Stimulated activated CD4-positive, alpha-beta T cell treated with anti-CD3 and anti-CD28 coated beads, TNF-alpha, amount 100 ng/mL, for 48 hours (primary cell): ENCODE measurements at places on chromosomes 5 and 9.

DNA sequence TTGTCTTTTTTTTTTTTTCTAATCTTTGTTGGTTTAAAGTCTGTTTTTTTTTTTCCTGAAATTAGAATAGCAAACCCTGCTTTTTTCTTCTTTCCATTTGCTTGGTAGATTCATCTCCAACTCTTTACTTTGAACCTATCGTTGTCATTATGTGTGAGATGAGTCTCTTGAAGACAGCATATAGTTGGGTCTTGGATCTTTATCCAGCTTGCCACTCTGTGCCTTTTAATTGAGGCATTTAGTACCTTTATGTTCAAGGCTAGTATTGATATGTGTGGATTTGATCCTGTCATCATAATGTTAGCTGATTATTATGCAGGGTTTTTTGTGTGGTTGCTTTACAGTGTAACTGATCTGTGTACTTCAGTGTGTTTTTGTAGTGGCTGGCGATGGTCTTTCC, 383.8 kb downstream of the MAN2A1 start:
- no peak for DNase-seq

DNA sequence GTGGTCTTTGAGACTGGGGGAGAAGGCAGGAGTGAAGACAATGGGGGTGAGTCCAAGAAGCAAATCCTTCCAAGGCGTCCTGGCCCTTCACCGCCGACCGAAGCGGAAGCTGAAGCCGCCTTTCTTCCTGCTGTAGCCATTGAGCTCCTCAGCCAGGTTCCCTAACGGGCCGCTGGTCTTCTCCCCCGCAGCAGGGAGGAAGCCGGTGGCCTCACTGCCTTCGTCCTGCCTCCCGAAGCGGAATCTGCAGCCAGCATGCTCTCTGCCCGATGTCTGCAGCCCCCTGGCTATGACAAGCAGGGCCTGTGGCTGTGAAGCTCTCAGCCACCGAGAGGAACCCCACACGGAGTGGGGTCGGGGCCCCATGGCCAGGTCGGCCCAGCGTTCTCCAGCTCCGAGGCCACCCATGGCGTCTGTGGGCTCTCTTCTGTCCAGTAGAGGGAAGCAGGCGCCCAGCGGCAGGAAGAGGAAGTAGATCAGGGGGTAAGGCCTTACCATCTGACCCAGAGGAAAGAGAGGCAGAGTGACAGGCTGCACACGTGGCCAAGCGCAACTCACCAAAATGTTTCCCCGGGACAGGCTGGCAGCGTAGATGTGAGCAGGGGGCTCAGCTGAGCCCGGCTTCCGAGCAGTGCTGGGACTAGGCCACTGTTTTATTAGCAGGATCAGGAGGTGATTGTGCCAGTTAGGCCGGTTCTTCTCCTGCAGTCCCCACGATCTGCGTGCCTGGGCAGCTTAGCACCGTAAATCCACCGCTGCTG, 3.1 kb downstream of the QRFP start:
- DNase-seq, result no peak

DNA sequence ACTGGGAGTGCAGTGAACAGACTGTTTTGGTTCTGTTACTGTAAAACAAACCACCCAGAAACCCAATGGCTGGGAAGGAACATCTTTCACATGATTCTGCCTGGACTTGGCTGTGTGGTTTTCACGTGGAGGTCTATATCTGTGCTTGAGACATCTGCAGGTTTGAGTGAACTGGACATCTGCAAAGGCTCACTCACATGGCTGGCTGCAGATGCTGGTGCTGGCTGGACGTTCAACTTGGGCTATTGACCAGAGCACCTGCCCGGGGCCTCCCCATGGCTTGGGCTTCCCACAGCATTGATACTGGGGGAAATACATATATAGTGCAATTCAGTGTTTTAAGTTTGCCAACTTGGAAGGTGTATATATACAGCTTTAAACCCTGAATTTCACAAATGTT, 6.8 kb downstream of the CTSL start:
- no peak for DNase-seq

GRCh38 chr5:116731432-116731831, 156.8 kb upstream of the SEMA6A start:
- DNase-seq, result no peak

- no peak for DNase-seq
Measured at GRCh38 chr5:125263356-125263755, 516.9 kb upstream of the ZNF608 start.

GRCh38 chr5:65668696-65669095, 43.9 kb downstream of the SHLD3 start:
- no peak for DNase-seq

GRCh38 chr5:42422656-42423280, 471 bp upstream of the GHR start:
- DNase-seq, result no peak

GRCh38 chr5:14467886-14468285, 113.7 kb upstream of the OTULINL start:
- DNase-seq, result no peak

- no peak for DNase-seq
Measured at GRCh38 chr5:77957081-77957480, 180.9 kb upstream of the TBCA start.

DNA sequence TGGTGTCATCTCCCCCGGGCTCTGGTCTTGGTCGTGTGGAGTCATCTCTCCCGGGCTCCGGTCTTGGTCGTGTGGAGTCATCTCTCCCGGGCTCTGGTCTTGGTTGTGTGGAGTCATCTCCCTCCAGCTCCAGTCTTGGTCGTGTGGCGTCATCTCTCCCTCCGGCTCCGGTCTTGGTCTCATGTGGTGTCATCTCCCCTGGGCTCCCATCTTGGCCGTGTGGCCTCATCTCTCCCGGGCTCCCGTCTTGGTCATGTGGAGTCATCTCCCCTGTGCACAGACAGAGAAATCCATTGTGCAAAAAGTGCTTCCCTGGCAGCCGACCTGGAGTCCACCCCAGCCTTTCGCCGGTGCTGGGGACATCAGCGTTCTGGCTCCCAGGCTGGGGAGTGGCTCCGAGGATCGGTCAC, 91.1 kb upstream of the CACNA1B start:
- DNase-seq, result no peak

- no peak for DNase-seq
Measured at GRCh38 chr5:155430192-155430591, 416.6 kb downstream of the KIF4B start.

GRCh38 chr9:134802216-134802795, 78.3 kb upstream of the FCN2 start:
- no peak for DNase-seq

DNA sequence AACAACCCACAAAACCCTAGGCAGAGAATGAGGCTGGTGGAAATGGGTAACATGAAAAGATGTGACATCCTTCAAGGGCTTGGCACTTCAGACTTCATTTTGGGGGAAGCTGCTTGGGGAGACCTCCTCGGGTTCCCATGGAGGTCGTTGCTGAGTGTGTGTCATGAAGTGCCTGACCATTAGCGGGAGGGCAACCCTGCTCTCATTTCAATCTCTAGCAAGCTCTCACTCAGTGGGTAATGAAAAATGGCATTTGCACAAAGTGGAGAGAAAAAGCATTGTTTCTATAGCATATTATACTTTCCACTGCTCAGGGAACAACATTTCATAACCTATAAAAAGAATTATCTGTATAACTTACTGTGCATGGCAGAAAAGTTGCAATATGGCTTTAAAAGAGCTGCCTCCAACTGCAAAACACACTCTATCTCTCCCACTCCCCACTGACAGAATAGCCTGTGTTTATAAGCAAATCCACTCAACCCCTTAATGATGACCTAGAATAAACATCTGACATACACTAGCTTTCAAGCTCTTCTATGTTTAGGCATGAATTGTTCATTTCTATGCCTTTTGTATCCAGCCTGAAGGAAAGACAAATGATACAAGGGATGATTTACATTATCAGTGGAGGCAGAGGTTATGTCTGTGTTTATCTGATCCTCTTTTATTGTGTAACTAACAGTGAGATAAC, 357.2 kb downstream of the ZSWIM6 start:
- DNase-seq, result no peak

- no peak for DNase-seq
Measured at GRCh38 chr9:128120741-128121465, 6.6 kb downstream of the PTGES2 start.

GRCh38 chr9:127188396-127188795, 66.0 kb upstream of the ANGPTL2 start:
- DNase-seq, result no peak

DNA sequence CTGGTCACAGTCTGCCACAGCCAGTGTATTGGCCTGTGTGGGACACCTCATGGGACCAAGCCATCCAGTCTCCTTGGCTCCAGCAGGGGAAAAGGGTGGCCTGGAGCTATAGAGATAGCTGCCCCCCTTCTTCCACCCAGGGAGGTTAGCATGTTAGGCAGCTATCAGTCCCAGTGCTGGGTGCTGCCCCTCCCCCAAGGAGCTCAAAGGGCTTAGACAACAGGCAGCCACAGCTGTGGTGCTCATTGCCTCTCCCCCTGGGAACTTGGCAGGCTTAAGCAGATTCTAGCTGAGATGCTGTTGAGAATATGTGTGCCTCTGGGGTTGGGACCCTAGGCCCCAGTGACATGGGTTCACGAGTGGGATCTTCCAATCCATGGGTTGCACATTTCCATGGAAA, 226.0 kb upstream of the PTGER4 start:
- DNase-seq, result no peak

GRCh38 chr9:131049829-131050715, 41.1 kb downstream of the LAMC3 start:
- no peak for DNase-seq

- no peak for DNase-seq
Measured at GRCh38 chr9:136779808-136780207, 11.3 kb upstream of the TMEM141 start.

DNA sequence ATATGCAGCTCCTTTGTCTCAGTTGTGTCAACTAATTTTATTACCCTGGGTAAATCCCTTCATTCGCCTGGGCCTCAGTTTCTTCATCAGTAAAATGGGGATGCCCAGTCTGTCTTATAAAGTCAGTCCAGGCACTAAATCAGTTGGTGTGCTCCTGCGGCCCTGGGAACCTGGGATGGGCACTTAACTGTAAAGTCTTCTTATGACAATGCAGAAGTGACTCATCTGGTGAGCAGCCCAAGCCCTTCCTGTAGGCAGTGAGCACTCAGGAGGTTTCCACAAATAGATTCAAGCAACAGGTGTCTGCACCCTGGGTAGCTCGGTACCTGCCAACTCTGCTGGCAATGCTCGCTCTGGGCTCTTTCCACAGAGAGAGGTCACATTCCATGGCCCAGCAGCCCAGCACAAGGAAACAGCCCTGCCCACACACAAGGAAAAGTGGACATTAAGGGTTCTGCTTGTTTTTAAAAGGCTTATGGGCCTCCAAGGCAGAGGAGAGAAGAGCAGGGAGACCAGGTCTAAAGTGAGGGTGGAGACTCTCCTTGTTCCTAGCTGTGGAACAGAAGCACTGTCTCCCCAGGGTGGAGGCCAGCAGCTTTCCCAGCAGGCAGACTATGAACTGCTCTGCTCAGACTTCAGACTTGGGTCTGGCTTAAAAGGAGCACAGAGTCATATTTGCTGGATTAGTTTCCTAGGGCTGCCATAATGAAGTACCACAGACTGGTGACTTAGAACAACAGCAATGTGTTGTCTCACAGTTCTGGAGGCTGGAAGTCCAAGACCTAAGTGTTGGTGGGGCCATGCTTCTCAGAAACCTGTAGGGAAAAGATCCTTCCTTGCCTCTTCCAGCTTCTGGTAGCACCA, 89.7 kb upstream of the ADRA1B start:
- DNase-seq, result no peak

DNA sequence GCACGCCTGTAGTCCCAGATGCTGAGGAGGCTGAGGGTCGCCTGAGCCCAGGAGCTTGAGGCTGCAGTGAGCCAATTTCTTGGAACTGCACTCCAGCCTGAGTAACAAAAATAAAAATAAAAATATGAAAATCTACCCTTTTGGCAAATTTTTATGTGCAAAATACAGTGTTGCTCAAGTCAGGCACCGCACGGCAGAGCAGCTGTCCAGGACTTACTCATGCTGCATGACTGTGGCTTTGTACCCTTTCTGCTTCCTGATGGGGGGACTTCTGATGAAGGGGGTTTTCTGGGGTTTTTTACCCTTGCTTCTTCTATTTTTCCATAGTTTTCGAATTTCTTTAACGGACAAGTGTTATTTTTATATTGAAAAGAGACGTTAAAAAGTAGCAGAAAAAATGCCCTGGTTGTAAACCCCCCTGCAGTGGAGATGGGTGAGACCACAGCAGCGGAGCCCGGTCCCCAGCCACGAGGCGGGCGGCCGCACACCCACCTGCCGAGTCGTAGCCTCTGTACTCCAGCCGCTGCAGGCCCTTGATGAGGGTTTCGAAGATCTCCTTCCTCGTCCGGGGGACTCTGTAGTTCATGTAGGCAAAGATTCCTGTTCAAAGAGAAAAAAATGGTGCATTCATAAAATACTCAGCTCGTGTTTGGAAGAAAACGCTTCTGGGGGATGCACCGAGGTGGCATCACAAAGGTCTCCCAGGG, 15.0 kb downstream of the GFPT2 start:
- no peak for DNase-seq

DNA sequence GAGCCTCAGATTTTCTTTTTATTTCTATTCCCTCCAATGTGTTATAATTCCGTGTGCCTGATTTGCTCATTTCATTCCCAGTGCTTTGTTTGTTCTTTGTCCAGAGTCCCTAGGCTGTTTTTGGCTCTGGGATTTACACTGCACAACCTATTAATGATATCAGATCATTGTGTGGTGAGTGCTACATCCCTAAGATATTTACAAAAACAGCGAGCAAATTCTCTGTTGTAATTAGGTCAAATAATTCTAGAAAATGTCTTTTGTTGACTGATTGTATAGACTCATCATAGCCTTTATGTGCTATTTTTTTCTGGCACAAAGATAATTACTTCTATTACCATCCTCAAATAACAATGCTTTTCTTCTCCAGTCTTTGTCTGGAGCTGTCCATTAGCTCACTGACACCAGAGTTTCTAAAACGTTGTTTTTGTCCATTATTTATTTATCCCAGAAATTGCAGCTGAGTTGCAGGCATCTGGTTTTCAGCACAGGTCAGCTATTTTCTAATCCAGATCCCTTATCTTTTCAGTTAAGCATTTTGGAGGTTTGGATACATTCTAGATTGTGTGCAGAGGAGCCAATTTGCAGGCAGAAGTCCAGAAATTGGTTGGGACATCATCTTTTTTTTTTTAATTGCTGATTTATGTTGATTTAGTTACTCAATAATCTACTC, 379.9 kb upstream of the DMAC1 start:
- DNase-seq, result no peak

DNA sequence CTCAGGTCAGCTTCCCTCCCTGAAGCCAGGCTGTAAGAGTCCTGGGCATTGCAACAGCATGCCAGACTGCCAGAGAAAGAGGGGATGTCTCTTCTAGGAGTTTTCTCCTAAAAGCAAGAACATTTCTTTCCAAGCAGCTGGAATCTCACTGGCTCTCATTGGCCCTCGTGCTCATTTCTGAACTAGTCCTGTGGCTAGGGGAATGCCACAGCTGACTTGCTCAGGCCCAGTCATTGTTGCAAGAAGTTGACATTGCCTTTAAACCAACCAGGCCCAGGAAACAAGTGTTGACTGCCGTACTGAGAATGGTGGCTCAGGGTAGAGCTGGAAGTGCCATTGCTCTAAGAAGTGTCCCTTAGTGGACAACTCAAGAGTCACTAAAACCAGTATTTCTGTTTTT, 15.0 kb upstream of the CEP120 start:
- DNase-seq, result no peak

DNA sequence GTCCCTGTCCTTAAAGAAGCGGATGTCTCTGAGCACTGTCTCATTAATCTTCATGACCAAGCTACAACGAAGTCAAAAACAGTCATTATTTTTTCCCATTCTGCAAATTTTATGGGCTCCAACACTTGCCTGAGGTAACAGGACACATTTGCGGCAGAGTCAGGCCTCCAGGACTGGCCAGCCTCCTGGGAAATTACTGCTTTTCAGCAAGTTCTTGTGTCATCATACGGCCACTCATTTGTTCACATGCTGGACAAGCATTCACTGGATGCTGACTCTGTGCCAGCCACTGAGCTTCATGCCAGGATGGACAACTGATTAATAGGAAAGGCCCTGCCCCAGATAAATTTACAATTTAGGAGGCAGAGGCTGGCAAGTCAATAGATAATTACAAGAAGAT, 305.7 kb downstream of the ACTL7B start:
- no peak for DNase-seq
